Fibroblast of the aortic adventitia (primary cell): ENCODE measurements at places on chromosomes 1 and 21. TPM values are rescaled to one million over a fixed set of nuclear protein-coding genes. Genes with fewer than 3 reads are reported as not detected.

Gene S100A16
- 159 and 406 TPM in 2 replicates for total RNA-seq

Gene NBPF20
- total RNA-seq, result 1.8 and 2.1 TPM in 2 replicates

Gene OXCT2
- 0.98 and 0.99 TPM in 2 replicates for total RNA-seq

Gene ELF3
- 0.09 TPM in 1 of 2 replicates, not detected in the other for total RNA-seq

Gene ARMH1
- total RNA-seq, result 0.41 and 1.7 TPM in 2 replicates
